ENCODE measurements at places on chromosomes 4 and X.
A peak's percentile ranks its signal among the peaks of the same experiment; 100 is the strongest.

GRCh38 chrX:141839856-141840255 lies 1.7 kb downstream of the MAGEC3 start:
- DNase-seq, result no peak

DNA sequence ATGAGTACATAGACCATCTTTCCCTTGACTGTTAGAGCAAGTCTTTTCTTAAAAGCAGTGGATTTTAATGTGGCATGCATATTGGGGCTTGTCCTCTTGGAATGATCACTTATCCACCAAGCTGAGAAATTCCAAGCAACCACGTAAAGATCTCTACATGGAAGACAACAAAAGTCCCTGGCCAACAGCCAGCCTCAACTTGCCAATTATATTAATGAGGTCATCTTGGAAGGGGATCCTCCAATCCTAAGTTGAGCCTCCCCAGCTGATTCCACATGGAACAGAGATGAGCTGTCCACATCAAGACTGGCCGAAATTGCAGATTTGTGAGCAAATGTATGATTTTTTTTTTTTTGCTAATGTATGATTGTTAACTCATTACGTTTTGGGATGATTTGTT lies 20.6 kb upstream of the FTHL17 start:
- no peak for DNase-seq

DNA sequence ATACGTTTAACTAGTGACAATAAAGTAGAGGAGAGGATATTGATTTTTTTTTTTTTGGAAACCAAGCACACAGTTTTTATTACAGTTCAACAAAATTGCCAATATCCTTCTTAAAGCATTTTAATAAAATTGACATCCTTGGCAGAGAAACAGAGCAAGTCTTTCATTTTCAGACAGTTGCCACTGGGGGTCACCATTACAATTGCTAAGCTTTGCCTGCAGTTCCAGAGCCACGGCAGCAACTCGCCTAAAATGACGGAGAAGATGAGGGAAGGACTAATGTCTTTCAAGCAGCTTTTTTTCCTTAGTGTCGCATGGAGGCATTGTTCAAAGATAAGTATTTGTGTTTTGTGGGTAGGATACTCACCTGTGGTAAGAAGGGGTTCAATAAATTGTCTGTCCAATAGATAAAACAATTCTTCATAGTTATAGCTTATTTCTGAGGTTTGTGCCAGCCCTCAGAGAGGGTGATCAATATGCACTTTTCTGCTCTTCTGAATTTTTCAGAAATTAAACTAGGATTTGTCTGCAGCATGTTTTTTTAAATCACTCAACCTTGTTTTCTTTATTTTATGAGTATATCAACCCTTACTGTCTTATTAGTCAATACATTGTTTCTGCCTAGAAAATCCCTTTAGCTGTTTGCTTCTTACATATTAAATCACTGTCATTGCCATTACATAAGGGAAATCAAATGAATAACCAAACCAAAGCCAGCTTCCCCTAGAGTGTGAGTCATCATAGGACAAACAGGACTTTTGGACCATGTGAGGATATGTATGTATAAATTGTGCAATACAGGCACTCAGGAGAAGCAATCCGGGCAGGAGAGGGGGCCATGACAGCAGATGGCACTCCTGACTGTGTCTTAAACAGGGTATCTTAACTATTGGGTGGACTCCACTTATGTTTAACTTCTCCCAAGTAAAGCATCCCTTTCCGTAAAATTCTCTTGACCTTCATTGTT lies 508.1 kb upstream of the ARX start:
- no peak for DNase-seq

- no peak for DNase-seq
Measured at GRCh38 chr4:18815779-18816173, 794.2 kb upstream of the LCORL start.

DNA sequence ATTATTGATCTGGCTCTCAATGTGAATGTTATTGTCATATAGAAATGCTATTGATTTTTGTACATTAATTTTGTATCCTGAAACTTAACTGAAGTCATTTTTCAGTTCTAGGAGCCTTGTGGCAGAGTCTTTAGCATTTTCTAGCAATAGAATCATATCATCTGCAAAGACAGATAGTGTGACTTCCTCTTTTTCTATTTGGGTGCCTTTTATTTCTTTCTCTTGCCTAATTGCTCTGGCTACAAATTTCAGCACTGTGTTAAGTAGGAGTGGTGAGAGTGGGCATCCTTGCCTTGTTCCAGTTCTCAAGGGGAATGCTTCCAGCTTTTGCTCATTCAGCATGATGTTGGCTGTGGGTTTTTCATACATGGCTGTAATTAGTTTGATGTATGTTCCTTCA lies 102.7 kb downstream of the SH3BGRL start:
- DNase-seq, result no peak

DNA sequence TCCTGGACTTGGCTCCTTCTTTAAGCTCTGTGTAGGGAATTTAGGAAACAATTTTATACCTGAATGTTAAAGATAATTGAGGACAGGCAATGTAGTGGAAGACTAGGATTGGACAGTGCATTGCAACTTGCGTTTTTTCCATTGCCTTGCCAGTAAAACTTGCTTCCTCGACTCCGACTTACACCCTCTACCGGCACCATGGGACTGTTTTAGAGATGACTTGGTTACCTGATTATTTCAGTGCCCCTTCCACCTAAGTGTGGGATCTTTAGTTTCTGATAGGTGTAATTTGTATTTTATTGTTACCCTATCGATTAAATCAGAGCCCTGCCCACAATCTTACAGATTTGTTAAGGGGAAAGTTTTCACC lies 1.2 kb downstream of the PRPS1 start:
- DNase-seq, result peak; percentile 32

DNA sequence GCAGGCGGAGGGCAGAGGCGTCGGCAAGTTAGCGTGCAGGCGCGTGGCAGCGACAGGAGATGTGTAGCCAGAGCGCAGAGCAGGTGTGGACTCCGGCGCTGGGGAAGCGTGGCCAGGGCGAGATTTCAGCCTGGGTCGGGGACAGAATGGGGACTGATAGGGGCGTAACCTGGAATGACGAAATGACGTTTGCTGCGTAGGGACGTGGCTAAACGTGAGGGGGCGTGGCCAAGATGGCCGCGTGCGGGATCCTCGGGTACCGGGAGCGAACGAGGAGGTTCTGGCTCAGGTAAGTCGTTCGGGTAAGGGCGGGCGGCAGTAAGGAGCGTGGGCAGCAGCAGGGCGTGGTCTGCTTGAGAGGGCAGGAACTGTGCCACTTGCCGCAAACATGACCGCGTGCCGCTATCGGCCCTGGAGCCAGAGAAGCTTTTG lies 10.9 kb upstream of the CLTRN start:
- peak; percentile 57 for DNase-seq

- DNase-seq, result no peak
Measured at GRCh38 chr4:73701116-73701515, 39.3 kb upstream of the CXCL8 start.

GRCh38 chr4:82776925-82777542 lies 21.6 kb downstream of the SCD5 start:
- DNase-seq, result no peak

- DNase-seq, result no peak
Measured at GRCh38 chr4:129603241-129603931, 507.4 kb downstream of the C4orf33 start.

DNA sequence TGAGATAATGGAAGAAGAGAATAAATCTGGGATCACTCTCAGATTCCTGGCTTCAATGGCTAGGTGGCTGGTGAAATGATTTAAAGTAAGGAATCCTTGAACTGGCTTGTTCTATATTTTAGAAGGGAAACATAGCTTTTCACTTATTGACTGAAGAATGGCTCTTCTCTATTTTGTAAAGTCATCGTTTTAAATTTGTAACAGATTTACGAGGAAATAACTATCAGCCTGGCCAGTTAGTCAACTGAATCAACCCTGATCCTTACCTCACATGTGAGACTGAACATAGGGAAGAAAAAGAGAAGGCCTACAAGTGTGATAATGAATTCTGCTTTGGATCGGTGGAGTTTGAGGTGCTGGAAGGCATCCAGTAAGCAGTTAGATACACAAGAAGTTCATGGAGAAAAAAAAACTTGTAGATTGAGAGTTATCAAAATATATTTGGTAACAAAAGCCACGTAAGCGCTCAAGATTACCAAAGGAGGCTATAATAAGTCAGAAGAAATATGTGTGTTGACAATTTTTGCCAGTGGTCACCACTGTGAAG lies 12.0 kb downstream of the AREG start:
- DNase-seq, result no peak

- no peak for DNase-seq
Measured at GRCh38 chr4:184312126-184312525, 94.5 kb upstream of the ENPP6 start.

- peak; percentile 41 for DNase-seq
Measured at GRCh38 chr4:7778510-7779431, 160.9 kb downstream of the AFAP1 start.

- no peak for DNase-seq
Measured at GRCh38 chrX:106247162-106247561, 79.1 kb downstream of the PWWP3B start.

GRCh38 chr4:8039290-8039689 lies 99.6 kb upstream of the AFAP1 start:
- DNase-seq, result peak; percentile 77

Measured in DMS79 treated with DMSO at 0.1 percent for 48 hours (cell line).